ENCODE measurements at places on chromosomes 7 and 10. TPM values are rescaled to one million over a fixed set of nuclear protein-coding genes. Genes with fewer than 3 reads are reported as not detected.

DNA sequence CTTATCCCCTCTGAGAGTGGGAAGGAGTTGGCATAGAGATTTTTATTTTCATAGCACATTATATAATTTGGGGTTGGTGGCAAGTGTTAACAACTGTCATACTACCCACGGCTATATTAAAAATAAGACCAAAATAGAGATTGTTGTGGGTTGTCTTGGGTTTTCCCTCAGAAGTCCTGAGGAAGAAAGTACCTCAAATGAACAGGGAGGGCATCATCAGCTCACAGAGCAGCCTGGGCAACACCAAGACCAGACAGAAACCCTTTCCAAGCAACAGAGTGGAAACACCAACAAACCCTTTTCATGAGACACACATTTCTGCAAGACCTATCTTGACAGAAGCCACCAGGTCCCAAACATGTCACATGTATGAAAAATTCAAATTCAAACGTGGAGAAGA, 121.2 kb downstream of the GLI3 start:
- DNase-seq = no peak
- H3K27ac ChIP-seq = no peak overlapping the region
- no peaks in the 10 kb centered on the region for H3K4me1 ChIP-seq
- no peaks in the 10 kb centered on the region for H3K27me3 ChIP-seq

Gene GIMAP1
- total RNA-seq = 7.8 TPM

DNA sequence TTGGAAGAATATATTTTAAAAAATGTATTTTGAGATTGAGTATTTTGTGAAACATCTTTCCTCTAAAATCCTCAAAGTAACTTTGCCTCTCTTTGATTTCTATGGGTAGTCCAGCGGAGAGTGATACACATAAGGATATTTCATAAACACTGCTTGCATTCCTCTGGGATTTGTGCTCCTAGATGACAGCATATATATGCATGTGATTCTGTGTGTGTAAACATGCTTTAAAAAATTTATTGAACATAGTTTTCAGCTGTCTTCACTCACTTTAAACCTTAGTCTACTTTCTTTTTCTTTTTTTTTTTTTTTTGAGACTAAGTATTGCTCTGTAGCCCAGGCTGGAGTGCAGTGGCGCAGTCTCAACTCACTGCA, 84.6 kb downstream of the KAT6B start:
- no peak overlapping the region for H3K27ac ChIP-seq
- DNase-seq = no peak
- H3K36me3 ChIP-seq = no peaks in the 10 kb centered on the region
- no peaks in the 10 kb centered on the region for H3K27me3 ChIP-seq

DNA sequence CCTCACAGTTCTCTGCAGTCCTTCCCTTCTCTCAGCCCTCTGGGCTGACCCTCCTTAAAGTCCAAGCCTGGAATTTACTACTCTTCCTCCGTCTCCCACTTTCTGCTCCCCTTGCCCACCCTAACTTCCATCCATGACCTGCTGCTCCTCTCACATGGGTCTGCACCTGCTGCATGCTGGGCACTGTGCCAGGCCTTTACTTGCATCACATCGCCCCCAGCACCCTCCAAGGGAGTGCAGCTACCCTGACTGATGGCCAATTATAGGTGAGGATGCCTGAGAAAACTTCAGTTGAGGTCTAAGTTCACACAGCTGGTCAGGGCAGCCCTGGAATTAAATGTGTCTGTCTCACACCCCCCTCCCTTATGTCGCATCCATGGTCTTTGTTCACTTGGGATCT, 53.6 kb upstream of the ZPBP start:
- no peaks in the 10 kb centered on the region for H3K4me1 ChIP-seq
- no peaks in the 10 kb centered on the region for H3K27me3 ChIP-seq
- no peak overlapping the region for H3K4me3 ChIP-seq
- H3K27ac ChIP-seq = no peak overlapping the region

Data from thoracic aorta (tissue), 2 donors.